ENCODE measurements at places on chromosomes 4 and X.
A peak's percentile ranks its signal among the peaks of the same experiment; 100 is the strongest.

GRCh38 chrX:139194571-139195280, 335.8 kb upstream of the F9 start:
- DNase-seq, result no peak

- DNase-seq, result no peak
Observed at GRCh38 chrX:120090208-120090607, 12.7 kb upstream of the RHOXF2B start.

DNA sequence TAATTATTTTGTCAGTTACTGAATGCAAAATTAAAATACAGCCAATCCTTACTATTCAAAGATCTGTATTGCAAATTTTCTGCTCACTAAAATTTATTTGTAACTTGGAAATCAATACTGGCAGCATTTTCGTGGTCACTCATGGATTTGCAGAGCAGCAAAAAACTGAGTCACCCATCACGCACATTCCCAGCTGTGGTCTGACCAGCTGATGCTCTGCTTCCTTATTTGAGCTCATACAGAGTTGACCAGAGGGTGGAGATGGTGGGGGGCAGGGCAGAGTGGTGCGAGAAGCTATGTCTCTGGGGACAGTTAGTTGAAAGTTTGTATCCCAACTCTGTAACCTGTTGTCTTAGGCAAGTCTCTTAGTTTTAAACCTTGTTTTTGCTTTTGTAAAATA, 214.8 kb downstream of the SPCS3 start:
- no peak for DNase-seq

- no peak for DNase-seq
Observed at GRCh38 chr4:10670321-10670720, 14.2 kb downstream of the CLNK start.

DNA sequence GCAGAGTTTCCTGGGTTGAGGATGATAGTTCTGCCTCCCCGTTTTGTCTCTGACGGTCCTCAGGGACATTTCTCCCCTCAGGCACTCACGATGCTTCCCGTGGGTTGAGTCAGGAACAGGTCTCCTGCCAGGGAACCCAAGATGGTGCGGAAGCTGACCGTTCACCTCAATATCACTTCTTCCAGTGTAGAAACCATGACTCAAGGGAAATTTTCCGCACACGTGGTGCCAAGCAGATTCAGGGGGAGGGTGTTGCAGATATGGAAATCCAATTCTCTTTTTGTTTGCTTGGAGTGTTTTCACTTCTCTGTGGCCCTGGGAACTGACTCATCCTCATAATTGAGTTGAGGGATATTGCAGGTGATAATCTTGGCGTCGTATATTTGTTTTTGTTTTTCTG, 46.7 kb downstream of the CXorf49B start:
- no peak for DNase-seq

DNA sequence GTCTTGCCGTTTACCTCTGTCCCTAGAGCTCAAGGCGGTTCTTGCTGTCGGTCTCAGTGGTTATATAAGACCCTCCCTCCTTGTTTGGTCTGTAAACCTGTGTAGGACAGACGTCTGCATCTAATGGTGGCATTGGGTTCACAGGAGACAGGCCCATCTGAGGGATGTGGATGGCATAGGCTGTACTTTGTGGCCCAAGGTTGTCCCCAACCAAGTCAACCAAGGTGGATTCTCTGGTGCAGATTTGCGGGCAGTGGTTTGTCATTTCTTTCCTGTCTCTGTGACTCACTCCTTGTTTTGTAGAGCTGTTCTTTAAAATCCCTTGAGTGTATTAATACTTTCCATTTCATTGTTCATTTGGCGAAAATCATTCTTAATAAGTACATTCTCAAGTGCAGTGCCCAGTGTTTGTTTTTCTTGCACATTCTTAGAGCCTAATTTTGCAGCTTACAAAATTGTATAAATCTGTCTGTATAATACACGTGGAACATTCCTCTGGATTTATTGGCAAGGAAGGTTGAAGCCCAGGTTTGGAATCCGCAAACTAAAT, 68.0 kb upstream of the TLR2 start:
- DNase-seq, result no peak

- no peak for DNase-seq
Observed at GRCh38 chrX:50798783-50799182, 15.2 kb downstream of the SHROOM4 start.

DNA sequence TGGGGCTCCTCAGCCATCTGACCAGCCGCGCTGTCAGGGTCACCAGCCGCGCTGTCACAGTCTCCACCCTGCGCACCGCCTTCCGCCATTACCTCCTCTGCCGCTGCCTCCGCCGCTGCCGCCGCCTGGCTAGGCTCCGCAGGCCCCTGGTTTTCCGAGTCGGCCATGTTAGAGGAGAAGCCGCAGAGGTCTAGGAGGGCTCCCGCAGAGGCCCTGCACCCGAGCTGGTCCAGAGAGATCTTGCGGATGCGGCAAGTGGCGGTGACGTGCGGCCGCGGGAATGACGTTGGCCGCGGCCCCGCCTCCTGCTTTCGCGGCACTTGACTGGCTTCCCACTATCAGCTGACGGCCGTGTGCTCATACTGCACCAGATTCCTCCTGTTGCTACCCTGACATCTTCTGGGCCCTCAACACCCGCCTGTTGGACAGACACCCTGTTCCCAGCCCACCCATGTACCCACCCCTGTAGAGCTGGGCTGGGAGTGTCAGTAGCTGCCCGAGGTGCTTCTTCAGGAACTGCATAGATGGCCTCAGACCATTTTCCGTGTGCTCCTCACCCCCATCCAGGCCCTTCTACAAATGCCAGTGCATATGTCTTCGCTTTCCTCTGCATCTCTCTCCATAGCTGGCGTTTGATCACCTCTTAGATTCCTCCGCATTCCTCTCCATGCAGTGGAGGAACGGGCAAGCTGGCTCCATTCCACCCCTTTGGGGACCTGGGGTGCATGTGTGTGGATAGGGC, at the start of gene NAP1L5:
Gene NAP1L5, minus strand, starts transcription at position 242 of the 742 bp plus-strand sequence. Its CDS starts 75 bp downstream, at position 167.
- DNase-seq, result no peak

DNA sequence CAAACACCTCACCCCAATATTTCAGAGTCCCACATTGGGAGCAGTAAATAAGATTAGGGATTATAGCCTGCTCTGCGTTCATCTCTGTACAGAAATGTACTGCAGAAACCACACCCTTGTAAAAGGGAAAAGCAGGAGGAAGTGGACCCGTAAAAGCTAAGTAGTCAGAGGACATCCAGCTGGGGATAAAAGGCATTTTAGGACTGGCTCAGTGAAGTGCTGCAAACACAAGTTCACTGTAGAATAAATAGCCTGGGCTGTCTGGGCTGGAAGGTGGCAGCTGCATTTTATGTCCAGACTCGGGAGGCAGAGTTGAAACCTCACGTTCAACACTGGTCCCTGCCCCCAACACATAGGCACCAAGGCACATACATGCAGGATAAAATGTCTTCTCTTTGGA, 178.7 kb upstream of the FAT1 start:
- no peak for DNase-seq

- DNase-seq, result no peak
Observed at GRCh38 chr4:87209696-87210095, 10.7 kb downstream of the KLHL8 start.

GRCh38 chrX:42846741-42847140, 68.8 kb upstream of the PPP1R2C start:
- DNase-seq, result no peak

- no peak for DNase-seq
Observed at GRCh38 chr4:25628451-25628850, 27.2 kb upstream of the SLC34A2 start.

- DNase-seq, result no peak
Observed at GRCh38 chr4:111108153-111108552, 485.3 kb upstream of the PITX2 start.

DNA sequence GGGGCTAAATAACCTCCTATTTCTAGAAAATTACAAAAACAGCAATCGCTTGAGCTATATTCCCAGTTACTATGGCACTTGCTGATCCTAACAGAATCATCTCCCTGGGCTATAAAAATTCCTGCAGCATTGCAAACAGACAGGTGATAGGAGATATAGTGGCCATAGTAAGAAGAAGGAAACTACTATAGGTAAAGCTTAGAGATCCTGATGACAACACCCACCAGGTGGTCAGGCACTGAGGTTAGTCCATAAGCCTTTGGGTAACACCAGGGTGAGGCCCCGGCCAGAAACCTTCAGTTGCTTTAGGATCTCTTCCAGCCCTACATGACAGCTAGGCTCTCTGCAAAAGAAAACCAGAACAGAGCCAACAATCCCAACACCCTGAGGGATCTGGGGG, 197.9 kb upstream of the PPP1R2C start:
- DNase-seq, result no peak

- no peak for DNase-seq
Observed at GRCh38 chr4:31083456-31083855, 363.3 kb downstream of the PCDH7 start.

DNA sequence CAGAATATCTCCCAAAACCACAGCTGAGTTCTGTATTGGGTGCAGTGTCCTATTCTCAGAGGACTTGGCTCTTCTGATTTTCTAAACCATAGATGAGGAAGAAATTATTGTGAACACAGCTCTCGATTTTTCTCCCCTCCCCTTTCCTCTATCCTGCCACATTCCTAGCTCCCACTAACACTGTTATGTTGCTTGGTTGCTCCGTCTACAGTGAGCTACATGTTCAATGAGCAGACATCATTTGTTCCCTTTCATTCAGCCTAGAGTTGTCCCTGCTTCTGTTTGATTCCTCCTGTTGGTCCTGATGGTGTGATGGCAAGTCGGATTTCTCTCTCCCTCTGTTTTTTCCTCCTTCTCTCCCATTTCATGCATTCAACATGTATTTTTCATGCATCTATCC, 65.9 kb downstream of the DIPK2B start:
- no peak for DNase-seq

GRCh38 chrX:119145241-119145653, 17.6 kb upstream of the KIAA1210 start:
- no peak for DNase-seq

- DNase-seq, result peak; percentile 77
Observed at GRCh38 chr4:2833671-2834000, 10.0 kb upstream of the ADD1 start.

DNA sequence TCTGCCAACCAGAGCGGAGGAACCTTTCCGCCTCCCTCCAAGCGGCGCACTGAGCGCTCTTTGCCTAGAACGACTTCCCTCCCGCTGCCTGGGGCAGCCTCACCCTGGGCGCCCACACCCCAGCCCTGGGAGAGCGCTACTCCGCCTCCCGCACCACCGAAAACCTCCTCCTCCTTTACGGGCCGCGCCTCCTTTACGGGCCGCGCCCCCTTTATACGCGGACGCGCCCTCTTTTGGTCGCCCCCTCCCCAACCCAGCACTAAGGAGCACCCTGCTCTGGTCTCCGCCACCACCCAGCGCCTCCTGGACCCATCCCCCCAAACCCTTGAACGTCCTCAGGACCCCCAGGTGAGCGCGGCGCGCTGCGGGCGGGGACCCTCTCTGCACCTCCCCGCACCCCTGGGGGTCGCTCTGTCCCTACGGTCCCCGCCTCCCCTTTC, 586 bp upstream of the NSG1 start:
- no peak for DNase-seq

DNA sequence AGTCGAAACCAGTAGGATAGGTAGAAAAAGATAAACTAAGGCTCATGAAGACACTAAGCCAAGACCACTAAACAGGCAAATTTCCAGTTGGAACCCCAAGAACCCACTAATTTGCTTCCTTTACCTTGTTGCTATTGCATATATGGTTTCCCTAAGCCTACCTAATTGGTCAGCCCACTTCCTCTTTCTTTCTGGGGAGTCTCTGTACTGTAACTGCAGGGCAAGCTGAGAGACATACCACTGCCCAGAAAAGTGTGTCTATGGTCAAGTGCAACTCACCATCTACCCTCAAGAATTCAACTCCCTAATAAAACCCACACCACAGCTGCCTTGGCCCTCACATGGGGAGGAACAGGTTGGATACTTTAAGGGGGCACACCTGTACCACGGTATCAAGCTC, 28.6 kb downstream of the IDS start:
- no peak for DNase-seq

DNA sequence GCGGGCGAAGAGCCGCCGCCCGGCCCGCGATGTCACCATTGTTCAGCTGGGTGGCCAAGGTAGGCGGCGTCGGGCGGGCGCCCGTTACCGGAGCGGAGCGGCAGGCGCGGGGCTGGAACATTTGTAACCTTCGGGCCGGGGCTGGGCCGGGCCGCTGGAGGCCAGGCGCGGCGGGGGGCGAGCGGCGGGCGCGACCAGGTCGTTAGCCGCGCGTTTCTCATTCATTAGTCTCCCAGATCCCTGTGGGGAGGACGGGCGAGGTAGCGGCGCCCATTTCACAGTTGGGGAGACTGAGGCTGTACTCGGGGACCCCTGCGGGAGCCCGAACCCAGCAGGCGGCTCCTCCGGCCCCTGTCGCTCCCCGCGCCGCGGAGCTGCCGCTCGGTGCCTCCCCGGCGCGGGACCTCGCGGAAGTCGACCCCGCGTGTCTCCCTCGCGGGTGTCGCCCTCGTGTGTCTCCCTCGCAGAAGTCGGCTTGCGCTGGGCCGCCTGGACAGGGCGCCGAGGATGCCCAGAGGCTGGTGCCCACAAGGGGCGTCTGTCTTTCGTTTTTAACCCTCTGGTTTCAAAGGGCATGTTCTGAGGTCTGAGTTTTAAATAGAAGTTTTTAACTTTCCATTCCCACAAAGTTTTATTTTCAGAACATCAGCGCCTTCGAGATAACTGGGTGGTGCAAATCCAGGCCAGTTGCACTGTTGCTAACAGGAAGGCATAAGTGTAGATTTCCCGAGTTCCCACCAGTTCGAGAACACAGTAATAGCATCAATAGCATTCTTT, 17.5 kb downstream of the PTTG2 start:
- DNase-seq, result peak; percentile 93

- no peak for DNase-seq
Observed at GRCh38 chrX:46666831-46667230, 92.1 kb downstream of the SLC9A7 start.

GRCh38 chr4:86744570-86744969, 104.6 kb downstream of the SLC10A6 start:
- DNase-seq, result no peak

DNA sequence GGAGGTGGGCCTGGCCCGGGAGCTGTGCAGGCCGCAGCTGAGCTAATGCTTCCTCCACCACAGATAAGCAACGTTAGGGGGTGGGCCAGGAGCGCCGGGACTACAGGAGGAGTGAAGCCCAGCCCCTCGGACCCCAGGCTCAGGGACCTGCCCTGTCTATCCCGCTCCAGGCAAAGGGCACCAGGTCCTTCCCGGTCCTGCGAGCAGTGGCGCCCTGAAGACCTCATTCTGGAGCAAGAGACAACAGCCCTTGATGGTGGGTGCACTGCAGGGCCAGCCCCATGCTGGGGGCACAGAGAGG, 730 bp upstream of the TREX2 start:
- no peak for DNase-seq

GRCh38 chr4:143407888-143408287, 71.2 kb downstream of the GAB1 start:
- no peak for DNase-seq

Data from mesenteric fat pad (tissue), 1 donor.